ENCODE measurements at places on chromosomes 3 and 15. TPM values are rescaled to one million over a fixed set of nuclear protein-coding genes. Genes with fewer than 3 reads are reported as not detected.
A peak's percentile ranks its signal among the peaks of the same experiment; 100 is the strongest.

- no peak for DNase-seq
These were observed 11.6 kb downstream of the OXTR start for GRCh38 chr3:8757551-8758518.

Gene GABRR3
- polyA plus RNA-seq = not detected

- no peak for DNase-seq
These were observed 2.7 kb upstream of the PXK start for GRCh38 chr3:58329922-58330413.

DNA sequence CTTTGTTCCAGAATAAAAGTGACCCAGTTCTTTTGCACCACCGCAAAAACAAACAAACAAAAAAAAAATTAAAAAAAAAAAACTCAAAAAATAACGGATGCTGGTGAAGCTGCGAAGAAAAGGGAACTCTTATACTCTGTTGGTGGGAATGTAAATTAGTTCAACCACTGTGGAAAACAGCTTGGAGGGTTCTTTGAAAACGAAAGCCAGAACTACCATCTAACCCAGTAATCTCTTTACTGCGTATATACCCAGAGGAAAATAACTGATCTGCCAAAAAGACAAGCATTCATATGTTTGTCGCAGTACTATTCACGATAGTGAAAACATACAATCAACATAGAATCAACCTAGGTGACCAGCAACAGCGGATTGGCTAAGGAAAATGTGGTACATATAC is 298.9 kb upstream of the CBLB start:
- no peak for DNase-seq

GRCh38 chr3:14295801-14296200 is 106.6 kb upstream of the SLC6A6 start:
- no peak for DNase-seq

GRCh38 chr15:45386420-45386819 is 8.1 kb upstream of the GATM start:
- DNase-seq = no peak

Gene UTS2B
- 0.81 TPM for polyA plus RNA-seq

DNA sequence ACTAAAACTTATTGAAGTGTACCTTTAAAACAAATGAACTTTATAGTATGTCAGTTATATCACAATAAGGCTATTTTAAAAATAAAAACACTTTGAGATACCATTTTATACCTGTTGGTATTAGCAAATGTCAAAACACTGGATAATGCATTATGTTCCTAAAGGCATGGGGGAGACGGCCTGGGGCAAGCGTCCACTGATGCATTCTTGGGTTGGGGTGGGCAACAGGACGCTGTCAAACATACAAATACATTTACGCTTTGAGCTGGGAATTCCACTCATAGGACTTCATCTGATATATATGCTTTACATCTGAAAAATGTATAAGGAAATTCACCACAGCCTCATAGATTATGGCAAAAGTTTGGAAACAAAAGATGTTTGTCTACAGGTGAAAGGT is 7.6 kb upstream of the GATA2 start:
- DNase-seq = no peak

DNA sequence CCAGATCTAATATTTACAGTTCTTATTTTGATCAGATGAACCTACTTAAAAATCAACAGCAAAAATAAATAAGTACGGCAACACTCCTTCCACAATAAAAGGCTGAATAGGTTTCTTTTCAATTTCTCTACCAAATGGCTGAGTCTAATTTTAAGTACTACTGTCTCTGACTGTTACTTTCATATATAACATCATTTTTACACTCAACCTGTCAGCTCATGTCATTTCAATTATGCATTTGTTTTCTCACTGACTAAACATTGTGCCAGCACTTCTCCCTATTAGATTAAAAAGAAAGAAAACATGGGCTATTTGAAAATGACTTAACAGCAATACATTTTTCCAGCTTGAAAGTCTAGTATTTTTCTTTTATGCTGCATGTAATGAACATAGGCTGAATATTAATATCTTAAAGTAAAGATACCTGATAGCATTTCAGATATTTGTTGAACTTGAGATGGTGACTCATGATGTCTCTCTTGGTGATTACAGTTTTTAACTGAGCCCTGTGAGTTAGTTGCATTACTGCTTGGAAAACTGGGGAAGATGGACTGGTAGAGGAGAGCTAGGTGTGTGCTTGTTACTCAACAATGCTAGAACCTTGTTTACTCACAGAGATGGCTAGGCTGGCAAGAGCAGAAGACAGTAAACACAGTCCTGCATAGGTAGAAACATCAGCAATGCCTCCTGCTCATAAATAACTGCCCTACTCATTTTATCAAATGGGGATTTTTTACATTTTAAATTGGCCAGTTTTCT is 73.9 kb downstream of the PEX5L start:
- no peak for DNase-seq

GRCh38 chr3:118912188-118912587 is 122.5 kb downstream of the IGSF11 start:
- no peak for DNase-seq

Gene FBXL22
- 19.0 TPM for polyA plus RNA-seq

Gene SLC12A8
- 3.1 TPM for polyA plus RNA-seq

Gene GP9
- not detected for polyA plus RNA-seq

Gene CFAP161
- polyA plus RNA-seq = not detected

- no peak for DNase-seq
These were observed 7.8 kb downstream of the BLOC1S6 start for GRCh38 chr15:45594835-45595530.

Gene LMAN1L
- polyA plus RNA-seq = not detected

DNA sequence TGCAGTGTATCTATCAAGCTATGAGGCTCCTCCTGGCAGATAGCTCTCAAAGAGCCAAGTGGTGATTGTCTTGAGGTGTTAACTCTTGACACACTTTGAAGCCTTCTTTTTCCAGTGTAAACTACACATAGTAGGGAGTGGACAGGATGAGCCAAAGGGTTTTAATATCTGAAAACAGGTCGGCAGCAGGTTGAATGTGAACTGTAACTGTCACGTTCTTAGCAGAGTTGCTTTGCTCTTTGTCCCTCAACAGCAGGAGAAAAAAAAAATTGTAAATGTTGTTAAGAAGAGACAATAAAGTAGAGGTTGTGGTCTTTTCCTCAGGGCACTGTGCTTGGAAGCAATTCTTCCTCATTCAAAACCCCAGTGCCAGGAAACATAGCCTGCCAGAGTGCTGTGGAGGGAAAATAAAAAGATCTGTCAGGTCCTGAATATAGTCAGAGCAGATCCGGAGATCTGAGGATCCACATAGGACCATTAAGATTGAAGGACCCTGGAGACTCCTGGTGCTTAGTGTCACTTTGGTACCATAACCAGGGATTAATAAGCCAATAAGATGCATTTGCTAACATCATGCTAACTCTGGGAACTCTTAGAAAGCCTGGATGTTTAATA is 229.7 kb downstream of the NAALADL2 start:
- DNase-seq = no peak

DNA sequence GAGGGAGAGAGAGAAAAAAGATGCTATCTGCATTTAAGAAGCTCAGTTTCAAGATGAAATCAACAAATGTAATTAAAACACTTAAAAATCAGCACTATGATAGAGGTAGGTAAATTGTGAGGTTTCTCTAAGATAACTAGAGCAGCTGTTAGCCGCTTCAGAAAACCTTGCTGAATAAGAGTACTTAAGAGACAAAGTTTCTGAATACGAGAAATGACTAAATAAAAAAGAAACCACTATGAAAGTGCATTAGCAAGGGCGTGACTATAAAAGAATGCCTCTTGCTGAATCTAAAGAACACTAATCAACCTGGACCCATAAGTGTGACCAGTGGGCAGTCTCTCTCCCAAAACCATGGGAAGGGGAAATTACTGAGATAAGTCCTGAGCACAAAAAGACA is 41.8 kb downstream of the IQCB1 start:
- DNase-seq = no peak

Gene TUSC7
- polyA plus RNA-seq = not detected

DNA sequence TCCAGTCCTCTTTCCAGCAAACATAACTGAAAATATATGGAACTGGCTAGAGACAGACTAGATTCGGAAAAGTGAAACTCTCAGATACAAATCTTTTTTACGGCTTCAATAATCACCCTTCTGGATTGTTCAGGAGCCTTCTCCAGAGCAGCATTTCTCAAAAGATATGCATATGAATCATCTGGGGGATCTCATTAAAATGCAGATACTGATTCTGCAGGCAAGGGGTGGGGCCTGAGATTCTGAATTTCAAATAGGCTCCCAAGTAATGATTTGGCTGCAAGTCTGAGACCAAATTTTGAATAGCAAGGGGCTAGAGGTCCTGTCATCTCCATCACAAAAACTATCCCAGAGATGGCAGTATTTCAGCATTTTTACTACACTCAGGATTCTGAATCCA is 165.4 kb downstream of the CTNNB1 start:
- no peak for DNase-seq

Gene SMCO1
- polyA plus RNA-seq = 1.7 TPM

Gene FSIP1
- polyA plus RNA-seq = 0.15 TPM

DNA sequence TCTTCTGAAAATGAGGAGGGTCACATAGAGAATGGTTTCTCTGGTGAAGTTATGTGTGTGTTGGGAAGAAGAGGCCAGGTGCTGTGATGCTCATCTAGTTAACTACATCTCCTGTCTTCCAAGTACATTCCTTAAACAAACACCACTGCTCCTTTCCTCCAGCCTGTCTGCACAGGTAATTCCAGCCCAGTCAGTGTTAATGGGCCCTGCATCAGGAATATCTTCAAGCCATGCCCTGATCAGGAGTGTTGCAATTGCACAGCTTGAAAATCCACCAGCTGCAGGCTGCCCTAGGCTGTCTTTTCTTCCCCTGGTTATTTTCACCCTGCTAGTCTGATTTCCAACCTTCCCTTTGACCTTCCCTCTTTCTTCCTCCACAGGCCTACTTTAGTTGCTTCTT is 41.9 kb upstream of the LMOD3 start:
- DNase-seq = no peak

- DNase-seq = peak; percentile 54
These were observed 78.7 kb upstream of the GCNT3 start for GRCh38 chr15:59532770-59533379.

DNA sequence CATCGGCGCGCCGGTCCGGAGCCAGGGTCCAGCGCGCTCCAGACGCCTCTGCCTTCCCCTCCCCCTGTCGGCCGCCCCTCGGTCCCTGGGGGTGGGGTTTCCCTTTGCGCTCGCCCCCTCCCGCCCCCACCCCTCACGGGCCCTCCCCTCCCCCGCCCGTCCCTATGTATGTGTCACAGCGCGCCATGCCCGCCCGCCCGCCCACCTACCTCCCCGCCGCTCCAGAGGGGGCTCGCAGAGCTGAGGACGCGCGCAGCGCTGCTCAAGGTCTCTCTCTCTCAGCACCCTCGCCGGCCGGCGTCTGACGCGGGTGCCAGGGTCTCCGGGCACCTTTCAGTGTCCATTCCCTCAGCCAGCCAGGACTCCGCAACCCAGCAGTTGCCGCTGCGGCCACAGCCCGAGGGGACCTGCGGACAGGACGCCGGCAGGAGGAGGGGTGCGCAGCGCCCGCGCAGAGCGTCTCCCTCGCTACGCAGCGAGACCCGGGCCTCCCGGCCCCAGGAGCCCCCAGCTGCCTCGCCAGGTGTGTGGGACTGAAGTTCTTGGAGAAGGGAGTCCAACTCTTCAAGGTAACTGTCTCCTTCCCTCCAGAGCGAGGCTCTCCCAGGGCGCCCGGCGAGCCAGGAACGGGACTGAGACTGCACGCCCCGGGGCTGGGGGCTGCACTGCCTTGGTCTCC is at the start of gene ACAN:
ACAN (plus strand) TSS at position 196 of the 679 bp plus-strand sequence. CDS start 32,771 bp downstream, outside the sequence.
- DNase-seq = no peak

Gene IQCF6
- polyA plus RNA-seq = not detected

GRCh38 chr15:100205549-100206295 is 136.1 kb downstream of the ADAMTS17 start:
- DNase-seq = no peak

- no peak for DNase-seq
These were observed 655 bp upstream of the TSPAN3 start for GRCh38 chr15:77071305-77072223.

Gene FAM81A
- 5.1 TPM for polyA plus RNA-seq

DNA sequence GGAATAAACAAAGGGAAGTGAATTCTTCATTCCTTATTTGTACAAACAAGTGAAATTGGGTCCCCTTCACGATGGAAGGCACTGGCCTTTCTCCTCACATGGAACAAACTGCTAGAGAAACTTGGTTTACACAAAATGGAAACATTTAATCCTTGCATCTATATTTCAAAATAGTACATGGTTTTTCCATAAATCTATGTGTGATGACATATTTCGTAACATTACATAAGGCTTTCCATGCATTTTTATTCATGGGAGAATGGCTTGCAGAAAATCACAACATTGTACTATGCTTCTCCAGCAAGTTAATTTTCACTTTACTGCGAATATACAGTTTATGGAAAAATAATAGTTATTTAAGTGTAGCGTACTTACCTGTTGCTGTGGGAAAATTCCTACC is 81.0 kb upstream of the CDIN1 start:
- DNase-seq = no peak

- no peak for DNase-seq
These were observed 58.2 kb upstream of the RAD18 start for GRCh38 chr3:9021271-9022009.

GRCh38 chr15:66614951-66615760 is 49.4 kb upstream of the LCTL start:
- no peak for DNase-seq

- DNase-seq = no peak
These were observed 83.8 kb downstream of the PTPRG start for GRCh38 chr3:61645148-61645547.

DNA sequence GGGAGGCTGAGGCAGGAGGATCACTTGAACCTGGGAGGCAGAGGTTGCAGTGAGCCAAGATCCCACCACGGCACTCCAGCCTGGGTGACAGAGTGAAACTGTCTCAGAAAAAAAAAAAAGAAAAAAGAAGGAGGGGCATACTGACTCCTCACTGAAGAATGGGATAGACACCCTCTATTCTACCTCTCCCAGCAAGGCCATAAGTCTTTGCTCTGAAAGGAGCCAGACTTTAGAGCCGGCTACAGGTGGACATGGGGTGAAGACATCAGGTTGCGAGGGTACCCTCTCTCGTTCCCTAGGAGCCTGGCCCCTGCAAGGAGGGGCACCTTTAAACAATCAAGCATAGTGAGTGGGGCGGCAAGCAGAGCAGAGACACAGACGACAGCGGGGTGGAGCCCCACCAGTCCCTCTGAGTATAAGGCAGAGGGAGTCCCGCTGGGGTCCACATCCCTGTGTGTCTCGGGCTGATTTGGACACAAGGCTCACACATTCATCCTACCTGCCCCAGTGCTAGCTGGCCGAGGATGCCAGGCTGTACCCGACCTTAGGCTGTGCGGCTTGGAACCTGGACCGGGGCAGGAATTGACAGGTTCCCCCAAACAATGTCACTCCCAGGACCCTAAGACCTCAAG is 1.1 kb downstream of the GRAMD2A start:
- no peak for DNase-seq

Gene MST1R
- 3.4 TPM for polyA plus RNA-seq

GRCh38 chr15:91316126-91316525 is 216.1 kb downstream of the SV2B start:
- no peak for DNase-seq

Gene SNUPN
- 29.4 TPM for polyA plus RNA-seq
